ENCODE measurements at places on chromosomes 16 and 17.

- DNase-seq, result no peak
Observed at GRCh38 chr17:36894925-36895324, 42.4 kb upstream of the LHX1 start.

GRCh38 chr17:28728364-28729200 is at the start of gene NEK8:
Gene NEK8 (plus strand): TSS chr17:28728788. CDS start chr17:28728814, 26 bp downstream.
- DNase-seq, result peak; percentile 87

- no peak for DNase-seq
Observed at GRCh38 chr16:84667600-84668309, 19.4 kb downstream of the KLHL36 start.

- DNase-seq, result no peak
Observed at GRCh38 chr17:66135219-66135618, 56.7 kb downstream of the CEP112 start.

- no peak for DNase-seq
Observed at GRCh38 chr17:49316889-49317675, 45.0 kb downstream of the ZNF652 start.

GRCh38 chr16:88884569-88885271 is 18.3 kb upstream of the PABPN1L start:
- no peak for DNase-seq

DNA sequence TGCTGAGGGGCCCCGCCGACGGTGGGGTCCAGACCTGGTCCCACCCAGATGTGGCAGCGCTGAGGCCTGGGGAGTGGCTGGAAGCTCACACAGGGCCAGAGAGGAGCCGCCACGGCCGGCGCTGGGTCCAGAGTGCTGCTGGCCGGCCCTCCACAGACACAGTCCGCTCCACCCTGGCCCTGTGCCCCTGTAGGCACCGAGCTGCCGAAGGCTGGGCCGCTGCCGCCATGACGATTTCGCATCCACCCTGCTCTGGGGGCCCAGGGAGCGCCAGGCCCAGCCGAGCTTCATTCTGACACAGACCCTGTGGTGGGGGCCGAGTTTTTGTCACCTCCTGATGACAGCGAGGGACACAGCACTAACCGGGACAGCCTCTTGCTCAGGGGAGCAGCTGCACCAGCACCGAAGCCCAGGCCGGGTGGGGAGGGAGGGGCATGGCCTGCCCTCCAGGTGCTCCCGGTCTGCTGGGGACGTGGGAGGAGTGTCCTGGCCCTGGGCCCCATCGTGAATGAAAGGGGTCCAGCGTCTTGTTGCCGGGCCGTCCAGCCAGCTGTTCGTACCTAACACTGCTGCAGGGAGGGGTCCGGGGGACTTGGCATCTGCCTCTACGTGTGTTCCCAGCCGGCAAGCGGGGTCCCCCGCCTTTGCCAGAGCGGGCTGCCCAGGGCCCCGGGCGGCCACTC is 27.1 kb upstream of the SSTR5 start:
- DNase-seq, result no peak

DNA sequence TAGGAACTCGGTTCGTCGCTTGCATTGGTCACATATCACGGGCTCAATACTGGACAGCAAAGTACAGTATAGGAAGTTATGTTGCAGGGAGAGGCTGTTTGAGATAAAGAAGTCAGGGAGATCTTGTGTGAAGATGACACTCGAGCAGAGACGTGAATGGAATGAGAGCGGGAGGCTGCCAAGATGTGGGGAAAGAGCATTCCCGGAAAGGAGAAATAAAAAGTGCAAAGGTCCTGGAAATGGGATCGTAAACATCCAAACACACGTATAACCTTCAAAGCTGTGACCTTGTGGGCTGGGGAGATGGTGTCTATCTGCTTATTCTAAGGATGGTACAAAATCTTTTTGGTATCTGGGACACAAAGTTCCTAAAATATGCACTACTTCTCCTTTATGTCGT is 43.0 kb upstream of the MYOCD start:
- DNase-seq, result no peak

DNA sequence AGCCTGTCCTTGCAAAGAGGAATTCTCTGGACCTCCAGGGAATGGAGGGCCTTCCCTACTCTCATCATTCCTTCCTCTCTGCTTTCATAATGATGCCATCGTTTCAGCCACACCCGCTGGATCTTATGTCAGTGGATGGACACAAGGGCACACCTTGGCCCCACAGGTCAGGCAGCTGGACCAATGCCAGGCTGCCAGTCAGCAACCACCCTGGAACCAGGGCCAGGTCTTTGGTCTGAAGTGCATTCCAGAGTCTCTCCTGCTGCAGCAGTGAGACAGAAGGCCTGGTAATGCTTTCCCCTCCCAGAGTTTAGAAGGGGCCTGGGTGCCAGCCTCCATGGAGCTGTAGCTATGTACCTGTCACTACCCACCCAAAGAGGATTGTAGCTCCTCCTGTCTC is 7.4 kb downstream of the C1QL1 start:
- peak; percentile 21 for DNase-seq

DNA sequence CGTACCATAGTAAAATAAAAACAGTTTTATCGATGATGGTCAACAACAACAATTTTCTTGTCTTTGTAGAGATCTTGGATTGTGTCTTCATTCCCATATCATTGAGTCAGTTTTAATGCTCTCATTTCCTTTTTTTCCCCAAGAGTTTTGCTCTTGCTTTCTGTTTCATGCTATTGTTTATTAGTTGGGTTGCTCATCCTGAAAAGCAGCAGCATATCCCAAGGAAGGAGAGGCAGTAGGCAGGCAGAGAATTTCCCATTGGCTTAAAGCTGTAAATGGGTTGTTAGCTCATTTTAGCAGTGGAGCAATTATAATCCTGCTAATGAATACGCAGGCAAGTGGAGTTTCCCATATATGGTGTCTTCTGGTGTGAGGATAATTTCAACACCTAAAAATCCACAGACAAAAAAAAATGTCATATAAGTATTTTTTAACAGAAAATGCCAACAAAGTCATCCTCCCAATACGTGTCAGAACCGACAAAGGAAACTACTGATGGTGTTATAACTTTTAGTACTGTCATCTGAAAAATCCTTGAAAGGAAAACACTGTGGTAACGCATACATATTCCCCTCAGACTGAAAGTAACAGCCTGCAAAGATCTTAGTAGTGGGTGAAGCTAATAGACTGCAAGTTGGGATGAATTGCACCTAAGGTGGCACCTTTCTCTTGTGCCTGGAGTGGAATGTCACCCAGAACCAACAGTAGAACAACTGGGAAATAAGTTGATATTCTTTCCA is 218.3 kb downstream of the FTO start:
- no peak for DNase-seq

- no peak for DNase-seq
Observed at GRCh38 chr17:35377706-35378105, 4.3 kb upstream of the SLFN11 start.

DNA sequence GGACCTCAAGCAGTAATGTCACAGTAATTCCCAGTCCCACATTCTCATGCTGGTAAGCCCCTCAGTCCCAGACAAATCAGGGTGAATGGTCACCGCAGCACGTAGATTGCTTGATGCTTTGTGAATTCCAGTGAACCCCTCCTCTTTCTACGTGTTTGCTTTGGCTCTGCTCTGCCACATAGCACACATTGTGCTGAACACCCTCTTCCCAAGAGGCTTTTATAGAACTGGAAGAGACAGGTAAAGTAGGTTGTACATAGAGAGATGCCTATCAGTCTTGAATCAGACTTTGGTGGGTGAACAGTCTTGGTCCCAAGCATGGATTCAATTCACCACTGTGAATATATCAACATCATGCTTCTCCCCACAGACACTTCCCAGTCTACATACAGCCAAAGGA is 579 bp upstream of the KRTAP9-6 start:
- DNase-seq, result no peak

- DNase-seq, result no peak
Observed at GRCh38 chr17:8599351-8600011, 31.0 kb downstream of the MYH10 start.

DNA sequence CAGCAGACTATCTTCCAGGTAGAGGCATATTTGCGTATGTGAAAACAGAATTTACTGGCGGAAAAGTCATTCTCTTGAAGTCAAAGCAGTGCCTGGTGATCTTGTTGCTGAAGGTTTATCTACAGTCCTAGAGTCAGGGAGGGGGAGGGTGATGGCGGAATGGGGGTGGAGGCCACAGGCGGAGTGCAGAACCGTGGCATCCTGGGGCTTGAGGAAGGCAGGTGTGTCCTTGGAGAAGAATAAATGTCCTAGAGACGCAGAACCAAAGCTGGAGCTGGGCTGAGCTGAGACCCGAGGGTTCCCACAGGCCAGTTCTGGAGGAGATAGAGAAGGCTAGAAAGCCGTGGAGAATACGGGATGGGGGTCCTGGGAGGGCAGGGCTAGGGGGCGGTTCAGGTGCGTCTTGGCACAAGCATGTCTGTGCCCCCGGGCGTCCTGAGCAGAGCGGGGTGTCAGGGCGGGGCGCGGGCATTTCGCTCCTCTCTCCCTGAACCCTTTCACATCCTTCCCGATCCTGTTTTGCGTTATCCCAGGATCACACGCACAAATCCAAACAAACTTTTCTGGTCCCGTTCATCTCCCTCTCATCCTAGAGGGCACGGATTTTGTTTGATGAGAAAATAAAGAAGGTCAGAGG is 76.9 kb upstream of the CREBBP start:
- no peak for DNase-seq

- DNase-seq, result no peak
Observed at GRCh38 chr17:59676716-59677115, 30.5 kb downstream of the PTRH2 start.

DNA sequence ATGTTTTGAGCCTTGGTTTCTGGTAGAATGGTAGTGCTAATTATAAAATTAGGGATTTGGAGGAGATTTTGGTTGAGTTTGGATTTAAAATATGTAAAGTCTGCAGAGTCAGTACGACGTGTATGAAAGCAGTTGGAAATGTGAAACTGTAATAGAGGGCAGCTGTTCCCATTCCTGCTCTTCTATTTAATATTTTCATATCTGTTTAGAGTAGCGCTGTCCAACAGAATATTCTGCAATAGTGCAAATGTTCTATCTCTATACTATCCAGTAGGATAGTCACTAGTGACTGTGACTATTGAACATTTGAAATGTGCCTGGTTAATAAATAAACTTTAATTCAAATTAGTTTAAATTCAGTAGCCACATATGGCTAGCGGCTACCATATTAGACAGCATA is 443.4 kb upstream of the SOX9 start:
- no peak for DNase-seq

DNA sequence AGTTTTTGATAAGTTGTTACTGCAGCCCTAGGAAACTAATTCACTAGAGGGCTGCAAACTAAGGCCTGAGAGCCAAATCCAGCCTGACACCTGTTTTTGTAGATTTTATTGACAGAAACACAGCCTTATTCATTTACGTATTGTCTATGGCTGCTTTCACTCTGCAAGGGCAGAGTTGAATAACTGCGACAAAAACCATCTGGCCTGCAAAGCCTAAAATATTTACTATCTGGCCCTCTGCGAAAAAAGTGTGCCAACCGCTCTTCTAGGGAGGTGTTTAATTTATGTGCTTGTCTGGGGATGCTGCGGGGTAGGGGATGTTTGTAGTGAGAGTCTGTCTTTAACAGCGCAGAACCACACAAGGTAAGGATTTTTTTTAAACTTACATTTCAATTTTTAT is 165.0 kb upstream of the RBFOX1 start:
- DNase-seq, result no peak

- no peak for DNase-seq
Observed at GRCh38 chr17:53844491-53845107, 21.9 kb downstream of the KIF2B start.

GRCh38 chr16:89397331-89397861 is 93.0 kb downstream of the ANKRD11 start:
- peak; percentile 2 for DNase-seq

DNA sequence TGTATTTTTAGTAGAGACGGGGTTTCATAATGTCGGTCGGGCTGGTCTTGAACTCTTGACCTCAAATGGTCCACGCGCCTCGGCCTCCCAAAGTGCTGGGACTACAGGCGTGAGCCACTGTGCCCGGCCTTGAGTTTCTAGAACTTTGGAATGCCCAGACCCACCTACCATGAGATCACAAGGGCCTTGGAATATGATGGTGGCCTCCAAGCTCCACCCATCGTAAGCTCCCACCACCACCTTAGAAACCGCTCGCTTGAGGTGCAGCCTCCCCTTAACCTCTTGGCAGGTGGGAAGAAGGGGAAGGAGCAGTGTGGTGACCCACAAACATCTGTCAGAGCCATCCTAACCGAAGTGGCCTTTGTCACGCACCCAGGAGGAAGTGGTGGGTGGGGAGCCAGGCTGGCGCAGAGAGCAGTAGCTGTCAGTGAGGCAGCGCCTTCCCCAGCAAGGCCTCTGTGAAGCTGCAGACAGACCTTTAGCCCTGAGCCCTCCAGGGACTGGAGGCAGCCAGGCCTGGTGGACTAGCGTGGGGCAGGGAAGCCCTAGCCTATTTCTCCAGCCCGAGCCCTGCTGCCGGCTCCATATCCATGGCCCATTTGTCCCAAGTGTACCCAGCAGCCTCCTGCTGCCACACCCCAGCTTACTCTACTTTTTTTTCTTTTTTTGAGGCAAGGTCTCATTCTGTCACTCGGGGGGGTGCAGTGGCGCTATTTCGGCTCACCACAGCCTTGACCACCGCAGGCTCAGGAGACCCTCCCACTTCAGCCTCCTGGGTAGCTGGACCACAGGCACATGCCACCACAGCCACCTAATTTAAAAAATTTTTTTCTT is 13.1 kb upstream of the SEPHS2 start:
- no peak for DNase-seq

- DNase-seq, result no peak
Observed at GRCh38 chr16:4697848-4698291, 4.5 kb downstream of the NUDT16L1 start.

DNA sequence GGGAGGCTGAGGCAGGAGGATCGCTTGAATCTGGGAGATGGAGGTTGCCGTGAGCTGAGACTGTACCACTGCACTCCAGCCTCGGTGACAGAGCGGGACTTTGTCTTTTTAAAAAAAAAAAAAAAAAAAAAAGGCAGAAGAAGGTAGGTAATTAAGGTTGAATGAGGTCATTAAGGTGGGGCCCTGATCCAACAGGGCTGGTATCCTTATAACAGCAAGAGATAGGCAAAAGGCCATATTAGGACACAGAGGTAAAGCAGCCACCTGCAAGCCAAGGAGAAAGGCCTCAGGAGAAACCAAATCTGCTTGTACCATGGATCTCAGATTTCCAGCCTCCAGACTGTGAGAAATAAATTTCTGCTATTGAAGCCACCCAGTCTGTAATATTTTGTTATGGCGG is 60.3 kb downstream of the SPAG9 start:
- no peak for DNase-seq

- DNase-seq, result no peak
Observed at GRCh38 chr17:42381898-42382297, 6.3 kb downstream of the STAT3 start.

DNA sequence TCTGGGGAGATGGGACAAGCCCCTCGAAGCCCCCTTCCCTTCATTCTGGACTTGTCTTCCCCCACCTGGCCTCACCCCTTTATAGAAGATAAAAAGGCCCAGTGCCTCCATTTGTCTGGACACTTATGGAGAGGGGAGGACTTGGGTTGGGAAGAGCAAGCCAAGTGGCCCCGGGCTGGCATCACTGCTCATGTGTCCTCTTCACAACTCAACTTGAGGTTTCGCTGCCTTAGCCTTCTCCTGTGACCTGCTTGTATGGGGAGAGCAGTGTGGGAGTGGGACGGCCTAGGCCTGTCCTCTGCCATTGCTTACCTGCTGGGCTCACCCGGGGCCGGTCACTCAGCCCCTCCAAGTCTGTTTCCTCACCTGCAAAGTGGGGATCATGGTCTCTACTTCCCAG is 1.4 kb downstream of the PAQR4 start:
- no peak for DNase-seq

- DNase-seq, result no peak
Observed at GRCh38 chr17:76672270-76672851, 28.8 kb upstream of the ST6GALNAC1 start.

Measured in kidney glomerular epithelial cell (primary cell).